Endothelial cell of umbilical vein (primary cell): ENCODE measurements at places on chromosomes 6 and 20.
A peak's percentile ranks its signal among the peaks of the same experiment; 100 is the strongest.

- no peak for DNase-seq
Observed at GRCh38 chr6:140697585-140697984, 1323.1 kb upstream of the CITED2 start.

DNA sequence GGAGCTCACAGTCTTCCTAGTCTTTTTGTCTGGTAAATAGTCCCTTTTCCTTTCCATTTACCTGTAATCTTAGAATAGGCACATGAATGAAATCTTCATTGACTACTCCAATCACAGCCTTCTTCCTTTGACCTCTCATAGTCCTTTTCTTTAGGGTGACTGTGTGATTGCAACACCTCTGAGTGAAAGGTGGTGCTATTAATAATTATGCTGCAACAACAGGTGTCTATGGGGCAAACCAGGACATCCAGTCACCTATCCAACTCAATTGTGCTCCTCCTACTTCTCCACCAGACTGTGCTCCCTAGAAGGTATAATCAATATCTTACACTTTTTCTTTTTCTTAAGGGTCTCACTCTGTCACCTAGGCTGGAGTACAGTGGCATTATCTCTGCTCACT is 29.4 kb downstream of the RIPOR2 start:
- no peak for DNase-seq

- DNase-seq = no peak
Observed at GRCh38 chr20:9440892-9441291, 73.5 kb upstream of the LAMP5 start.

GRCh38 chr6:161487694-161488093 is 213.8 kb upstream of the AGPAT4 start:
- peak; percentile 38 for DNase-seq

DNA sequence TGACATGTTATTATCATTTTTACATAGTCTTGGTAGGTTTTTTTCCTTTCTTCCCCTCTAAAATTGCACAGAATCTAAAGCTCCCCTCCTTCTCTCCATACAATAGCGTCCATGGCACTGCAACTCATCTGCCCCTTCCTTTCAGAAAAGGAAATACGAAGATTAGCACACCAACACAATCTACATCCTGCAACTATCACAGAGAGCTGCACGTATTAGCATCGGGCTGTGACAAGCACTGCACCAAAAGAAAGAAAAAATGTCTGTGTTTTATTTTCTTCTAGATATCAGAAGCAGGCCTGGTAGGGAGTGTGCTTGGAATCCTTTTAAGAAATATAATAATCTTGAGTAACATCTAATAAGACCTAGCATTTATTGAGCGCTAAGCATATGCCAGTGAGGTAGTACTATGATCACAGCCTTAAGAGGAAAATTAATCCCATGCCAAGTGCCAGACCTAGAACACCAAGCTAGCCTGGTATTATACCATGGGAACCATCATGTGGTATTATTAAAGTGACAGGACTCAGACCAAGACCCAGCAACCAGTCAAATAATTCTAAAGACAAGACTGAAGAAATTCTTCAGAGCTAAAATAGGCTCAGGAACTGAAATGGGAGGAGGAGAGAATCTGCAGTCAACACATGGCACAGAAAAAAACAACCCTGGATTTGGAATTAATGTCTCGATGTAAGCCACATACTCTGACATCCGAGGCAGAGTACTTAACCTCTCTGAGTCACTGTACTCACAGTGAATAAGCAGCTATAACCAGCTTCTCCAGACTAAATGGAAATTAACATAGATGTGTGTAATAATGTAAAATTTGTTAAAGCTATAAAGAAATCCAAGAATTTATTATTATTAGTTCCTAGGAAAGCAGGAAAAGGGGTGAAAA is 124.3 kb downstream of the IPCEF1 start:
- no peak for DNase-seq

DNA sequence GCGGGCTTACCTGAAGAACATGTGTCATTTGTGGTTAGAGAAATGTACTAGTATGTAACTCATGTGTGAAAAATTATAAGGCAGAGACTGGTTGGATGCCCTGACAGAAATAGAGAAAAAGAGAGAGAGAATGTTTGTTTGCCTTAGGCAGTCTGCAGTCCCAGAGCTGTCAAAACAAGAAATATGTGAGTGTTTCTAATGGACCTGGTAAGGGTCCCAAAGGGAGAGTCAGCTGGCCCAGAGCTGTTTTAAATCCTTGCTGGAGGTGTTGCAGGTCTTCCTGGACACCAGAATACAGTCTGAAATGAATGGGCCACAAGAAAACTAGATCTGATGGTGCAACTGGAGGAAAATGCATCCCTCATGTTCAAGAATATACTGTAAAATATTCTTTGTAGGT is 158.3 kb upstream of the OGFRL1 start:
- no peak for DNase-seq

DNA sequence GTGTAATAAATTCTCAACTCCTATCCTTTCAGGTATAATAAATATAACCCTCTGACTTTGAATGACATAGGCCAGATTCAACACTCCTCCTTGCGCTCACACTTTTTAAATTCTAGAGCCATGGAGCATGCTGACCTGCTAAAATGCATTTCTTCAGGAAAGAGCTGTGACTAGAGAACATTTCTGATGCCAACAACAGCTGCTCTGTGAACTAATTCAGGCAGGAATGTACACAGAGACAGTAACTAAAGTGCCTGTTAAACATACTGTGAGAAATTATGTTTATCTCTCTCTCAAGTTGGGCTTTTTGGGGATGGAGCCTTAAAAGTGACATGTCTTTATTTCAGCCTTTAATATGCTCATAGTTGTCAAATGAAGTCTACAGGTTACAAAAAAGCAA is 8.3 kb downstream of the NHSL1 start:
- no peak for DNase-seq

DNA sequence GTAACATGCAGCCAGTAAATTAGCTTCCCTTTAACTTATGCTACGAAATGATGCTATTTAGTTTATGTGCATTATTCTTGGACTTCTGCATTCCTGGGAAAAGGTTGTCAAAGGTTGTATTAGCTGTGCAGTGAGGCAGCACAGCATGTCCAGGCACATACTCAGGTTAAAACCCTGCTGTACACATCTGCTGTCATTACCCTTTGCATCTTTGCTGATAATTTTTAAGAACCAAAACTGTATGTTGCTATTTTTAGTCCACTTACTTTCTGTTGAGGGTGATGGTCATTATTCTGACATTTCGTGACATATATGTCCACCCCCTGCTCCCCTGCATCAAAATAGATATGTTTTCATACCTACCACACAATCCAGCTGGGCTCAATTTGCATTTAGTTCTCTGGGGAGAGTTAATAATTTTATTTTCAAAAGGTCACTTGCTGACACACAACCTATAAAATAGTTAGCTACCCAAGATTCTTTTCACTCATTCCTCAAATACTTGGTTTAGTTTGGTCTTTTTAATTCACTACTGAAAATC is 142.5 kb upstream of the SPACA1 start:
- DNase-seq = no peak

DNA sequence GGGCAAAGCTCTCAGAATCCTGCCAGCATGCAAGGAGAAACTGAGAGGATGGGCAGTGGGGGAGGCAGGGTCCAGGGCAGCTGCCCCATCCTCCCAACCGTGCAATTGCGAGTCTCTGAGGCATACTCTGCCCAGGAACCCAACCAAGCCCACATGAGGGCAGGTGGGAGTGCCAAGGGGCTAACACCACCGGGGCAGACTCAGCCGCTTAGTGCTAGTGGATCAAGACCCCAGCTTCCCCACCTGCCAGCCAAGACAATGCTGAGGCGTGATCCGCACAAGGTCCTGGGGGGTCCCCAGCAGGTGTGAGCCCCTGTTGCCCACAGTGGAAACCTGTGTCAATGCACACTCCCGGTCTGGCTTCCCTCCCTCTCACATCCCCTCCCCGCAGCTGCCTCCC is 48.5 kb upstream of the ENTPD6 start:
- no peak for DNase-seq

GRCh38 chr6:108165714-108166663 is at the start of gene NR2E1:
NR2E1 (plus strand) TSS chr6:108166022; CDS start chr6:108166766, 744 bp downstream.
- no peak for DNase-seq

DNA sequence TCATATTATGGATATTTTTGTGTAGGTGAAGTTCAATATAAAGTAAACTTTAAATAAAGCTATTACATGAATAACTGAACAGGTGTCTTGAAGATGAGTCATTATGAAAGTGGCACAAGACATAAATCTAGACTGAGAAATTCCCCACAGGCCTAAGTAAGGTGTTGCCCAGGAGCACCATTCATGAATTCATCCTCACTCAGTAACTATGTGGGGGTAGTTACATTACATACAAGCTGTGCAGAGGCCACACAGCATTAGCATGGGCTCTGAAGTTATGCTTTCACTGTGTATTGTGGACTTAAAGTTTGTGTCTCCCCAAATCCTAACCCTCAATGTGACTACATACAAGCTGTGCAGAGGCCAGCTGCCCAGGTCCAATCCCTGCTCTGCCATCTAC is 65.9 kb downstream of the BCAS1 start:
- no peak for DNase-seq
